ENCODE measurements at places on chromosomes 3 and 15.

- no peak for DNase-seq
Measured at GRCh38 chr15:79257454-79257853, 25.1 kb upstream of the ANKRD34C start.

- no peak for DNase-seq
Measured at GRCh38 chr15:70152070-70152480, 54.4 kb upstream of the TLE3 start.

GRCh38 chr15:49984436-49984835, 134.6 kb downstream of the ATP8B4 start:
- no peak for DNase-seq

DNA sequence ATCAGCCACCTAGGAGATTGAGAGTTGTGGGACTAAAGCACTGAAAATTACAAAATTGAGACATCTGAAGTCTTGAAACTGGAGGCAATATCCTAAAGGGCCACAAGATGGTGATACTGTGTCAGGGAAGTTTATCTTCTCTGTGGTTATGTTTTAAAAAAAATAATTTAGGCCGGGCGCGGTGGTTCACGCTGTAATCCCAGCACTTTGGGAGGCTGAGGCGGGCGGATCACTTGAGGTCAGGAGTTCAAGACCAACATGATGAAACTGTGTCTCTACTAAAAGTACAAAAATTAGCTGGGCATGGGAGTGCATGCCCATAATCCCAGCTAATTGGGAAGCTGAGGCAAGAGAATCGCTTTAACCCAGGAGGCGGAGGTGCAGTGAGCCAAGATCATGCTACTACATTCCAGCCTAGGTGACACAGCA, 17.9 kb upstream of the NIT2 start:
- peak; percentile 30 for DNase-seq

All from HuH-7 (cell line).